ENCODE measurements at places on chromosomes 2 and 18.
A peak's percentile ranks its signal among the peaks of the same experiment; 100 is the strongest.

DNA sequence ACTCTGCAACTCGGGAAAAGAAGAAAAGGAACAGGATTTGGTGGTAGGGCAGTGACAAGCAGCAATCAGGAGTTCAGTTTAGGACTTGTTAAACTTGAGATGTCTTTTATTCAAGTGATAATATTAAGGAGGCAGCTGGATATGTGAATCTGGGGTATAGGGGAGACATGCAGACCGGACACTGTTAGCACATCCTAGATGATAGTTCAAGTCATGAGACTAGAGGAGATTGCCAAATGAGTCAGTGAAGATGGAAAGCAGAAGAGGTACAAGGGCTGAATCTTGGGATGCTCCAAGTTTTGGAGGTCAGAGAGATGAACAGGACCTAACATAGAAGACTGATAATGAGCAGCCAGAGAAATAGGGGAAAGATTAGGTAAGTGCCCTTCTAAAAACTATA lies 69.5 kb upstream of the PSME4 start:
- no peak for DNase-seq

- no peak for DNase-seq
These were observed 85.7 kb downstream of the CEP192 start for GRCh38 chr18:13076886-13077285.

- no peak for DNase-seq
These were observed 87.4 kb downstream of the FAM210A start for GRCh38 chr18:13638719-13639595.

DNA sequence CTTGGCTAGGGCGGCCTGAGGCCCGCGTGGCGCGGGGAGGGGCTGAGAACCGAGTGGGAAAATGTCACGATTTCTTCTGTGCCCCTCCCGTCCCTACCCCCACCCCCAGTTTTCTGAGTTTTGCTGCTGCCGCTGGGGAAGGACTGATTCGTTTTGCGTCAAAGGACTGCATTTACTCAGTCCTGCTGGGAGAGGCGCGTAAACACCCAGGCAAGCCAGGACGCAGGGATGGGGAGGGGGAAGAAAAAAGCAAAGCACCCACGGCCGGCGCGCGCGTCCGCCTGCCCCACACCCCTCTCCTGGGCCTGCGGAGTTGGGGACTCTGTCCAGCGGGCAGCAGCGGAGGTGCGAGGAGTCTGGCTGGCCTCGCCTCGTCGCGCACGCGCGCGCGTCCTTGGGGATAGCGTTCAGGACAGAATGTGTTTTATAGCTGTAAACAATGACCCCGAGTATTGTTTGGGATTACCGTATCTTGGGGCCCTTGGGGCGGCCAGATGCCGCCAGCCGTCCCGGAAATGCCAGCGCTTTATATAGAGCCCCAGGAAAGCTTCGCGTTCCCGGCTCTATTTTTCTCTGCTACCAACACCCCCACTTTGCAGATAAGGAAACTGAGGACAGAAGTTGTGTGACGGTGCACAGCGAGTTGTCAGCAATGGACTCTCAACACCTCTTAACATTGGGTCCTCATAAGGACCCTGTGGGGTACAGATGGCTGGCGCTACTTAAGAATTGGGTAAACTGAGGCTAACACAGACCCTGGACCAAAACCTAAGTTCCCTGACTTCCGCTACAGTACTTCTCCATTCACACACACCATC lies 1.7 kb upstream of the FOSL2 start:
- no peak for DNase-seq

DNA sequence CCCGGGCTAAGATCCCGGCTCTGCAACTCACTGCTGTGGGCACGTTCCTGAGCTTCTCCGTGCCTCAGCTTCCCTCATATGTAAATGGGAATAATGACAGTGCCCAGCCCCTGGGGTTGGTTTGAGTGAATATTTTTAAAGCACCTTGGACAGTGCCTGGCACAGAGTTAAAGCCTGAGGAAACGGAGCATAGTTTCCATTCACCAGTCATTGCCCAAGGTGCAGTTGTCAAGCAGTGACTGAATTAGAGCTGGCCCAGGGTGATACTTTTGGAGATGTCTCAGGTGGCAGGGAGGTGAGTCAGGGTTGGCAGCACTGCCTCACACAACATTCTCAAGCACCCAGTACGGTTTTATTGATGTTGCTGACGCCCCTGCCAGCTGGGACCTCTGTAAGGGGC lies 12.2 kb downstream of the TMEM177 start:
- DNase-seq: no peak

DNA sequence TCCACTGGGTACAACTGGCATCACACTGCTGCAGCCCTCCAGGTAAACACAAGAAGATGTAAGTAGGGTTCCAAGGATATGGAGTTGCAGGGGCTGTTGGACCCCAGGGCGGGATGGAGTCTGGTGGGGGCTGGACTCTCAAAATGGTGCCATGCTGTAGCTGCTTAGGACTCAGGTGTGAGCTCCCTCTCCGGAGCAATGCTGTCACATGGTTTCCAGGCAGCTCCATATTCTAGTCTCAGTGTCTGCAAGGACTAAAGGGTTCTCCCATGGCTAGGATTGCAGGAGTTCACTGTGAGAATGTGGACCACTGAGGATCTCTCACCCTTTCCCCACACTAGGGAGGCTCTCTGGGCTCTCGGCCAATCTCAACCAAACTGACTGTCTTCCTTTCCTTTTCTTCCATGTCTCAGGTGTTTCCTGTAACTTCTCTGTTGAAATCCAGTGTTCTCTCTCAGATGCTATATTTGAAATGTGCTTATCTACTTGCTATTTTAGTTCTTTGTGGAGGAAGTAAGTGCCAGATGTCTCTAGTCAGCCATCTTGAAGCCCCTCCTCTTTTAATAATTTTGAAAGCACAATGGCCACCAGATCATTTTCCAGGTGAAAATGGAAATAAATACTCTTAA lies 57.6 kb downstream of the CCNT2 start:
- peak; percentile 74 for DNase-seq

DNA sequence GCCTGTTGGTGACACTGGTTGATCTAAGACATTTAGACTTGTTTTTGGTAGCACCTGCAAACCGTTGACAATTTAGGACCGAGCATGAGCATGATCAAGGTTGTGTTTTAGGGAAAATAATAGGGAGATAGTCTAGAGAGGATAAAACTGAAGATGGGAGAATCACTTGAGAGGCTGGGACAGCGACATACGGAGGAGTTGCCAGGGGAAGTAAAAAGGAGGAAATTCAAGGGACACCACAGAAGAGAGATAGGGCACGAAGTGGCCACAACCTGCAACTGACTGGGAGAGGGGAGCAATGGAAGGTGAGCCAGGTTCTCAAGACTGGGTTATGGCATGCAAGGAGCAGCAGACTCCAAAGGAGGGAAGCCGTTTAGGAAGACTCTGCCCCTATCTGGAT lies 1.4 kb upstream of the ATP8B1 start:
- no peak for DNase-seq

DNA sequence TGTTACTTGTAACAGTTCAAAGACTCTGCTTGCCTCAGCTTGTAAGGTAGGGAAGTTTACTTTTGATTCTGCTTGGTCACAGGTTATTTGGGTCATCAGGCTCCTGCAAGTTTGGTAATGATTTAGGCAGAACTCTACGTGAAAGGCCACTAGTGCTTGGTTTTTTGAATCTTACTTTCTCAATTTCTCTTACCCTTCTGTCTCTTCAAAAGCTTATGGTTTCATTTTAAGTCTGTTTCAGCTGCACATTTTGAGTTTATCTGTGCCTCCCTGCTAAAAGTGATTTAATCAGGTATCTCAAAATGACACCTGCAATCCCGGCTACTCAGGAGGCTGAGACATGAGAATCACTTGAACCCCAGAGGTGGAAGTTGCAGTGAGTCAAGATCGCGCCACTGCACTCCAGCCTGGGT lies 26.3 kb upstream of the MOCOS start:
- no peak for DNase-seq

GRCh38 chr2:150134223-150134857 lies 353.1 kb downstream of the RND3 start:
- DNase-seq: no peak

- no peak for DNase-seq
These were observed 7.3 kb downstream of the COQ10B start for GRCh38 chr2:197460649-197461048.

DNA sequence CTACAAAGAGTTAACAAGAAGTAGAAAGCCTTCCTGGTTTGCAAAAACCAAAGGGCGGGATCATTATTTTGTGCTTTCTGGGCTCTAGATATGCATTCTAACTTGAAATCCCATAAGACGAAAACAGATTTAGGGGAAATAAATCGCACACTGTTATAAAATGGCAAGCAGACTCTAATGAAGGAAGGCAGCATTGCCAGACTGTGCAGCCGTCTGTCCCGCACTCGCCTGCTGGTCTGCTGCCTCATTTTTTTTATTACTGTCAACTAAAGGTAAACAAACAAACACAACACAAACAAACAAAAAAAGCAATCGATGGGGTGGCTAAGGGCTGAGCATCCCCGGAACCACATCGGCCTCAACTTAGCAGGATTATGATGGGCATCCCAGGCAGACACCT lies 24.4 kb downstream of the ZNF521 start:
- DNase-seq: no peak

- DNase-seq: no peak
These were observed 14.8 kb upstream of the CXCR4 start for GRCh38 chr2:136132825-136133155.

DNA sequence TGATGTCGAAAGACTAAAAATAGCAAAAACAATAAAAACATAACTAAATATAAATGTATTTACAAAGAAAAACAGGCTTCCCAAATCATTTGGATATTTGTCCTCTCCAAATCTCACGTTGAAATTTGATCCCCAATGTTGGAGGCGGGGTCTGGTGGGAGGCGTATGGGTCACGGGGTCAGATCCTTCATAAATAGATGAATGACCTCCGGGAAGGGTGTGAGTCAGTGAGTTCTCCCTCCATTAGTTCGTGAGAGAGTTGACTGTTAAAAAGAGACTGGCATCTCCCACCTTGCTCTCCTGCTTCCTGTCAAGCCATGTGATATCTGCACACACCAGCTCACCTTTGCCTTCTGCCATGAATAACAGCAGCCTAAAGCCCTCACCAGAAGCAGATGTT lies 703.0 kb downstream of the TMEM182 start:
- no peak for DNase-seq

GRCh38 chr2:195313962-195314361 lies 343.1 kb upstream of the SLC39A10 start:
- DNase-seq: no peak

DNA sequence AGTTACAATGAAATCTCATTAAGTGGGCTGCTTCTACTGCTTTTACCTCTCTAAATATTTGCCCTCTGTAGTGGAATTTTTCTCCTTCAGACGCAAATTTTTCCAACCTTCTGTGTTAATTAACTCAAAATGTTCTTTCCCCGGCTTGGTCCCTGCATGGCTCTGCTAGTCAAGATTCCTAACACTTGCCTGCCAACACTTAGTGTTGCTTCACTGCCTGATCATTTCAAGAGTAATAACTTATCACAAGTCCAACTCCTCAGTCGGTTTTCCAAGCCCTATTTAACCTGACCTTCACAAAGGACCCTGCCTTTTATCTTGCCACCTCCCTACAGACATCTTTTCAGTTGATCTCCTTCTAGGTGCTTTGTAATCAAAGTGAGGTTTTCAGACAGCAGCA lies 142.7 kb downstream of the HRH4 start:
- no peak for DNase-seq

DNA sequence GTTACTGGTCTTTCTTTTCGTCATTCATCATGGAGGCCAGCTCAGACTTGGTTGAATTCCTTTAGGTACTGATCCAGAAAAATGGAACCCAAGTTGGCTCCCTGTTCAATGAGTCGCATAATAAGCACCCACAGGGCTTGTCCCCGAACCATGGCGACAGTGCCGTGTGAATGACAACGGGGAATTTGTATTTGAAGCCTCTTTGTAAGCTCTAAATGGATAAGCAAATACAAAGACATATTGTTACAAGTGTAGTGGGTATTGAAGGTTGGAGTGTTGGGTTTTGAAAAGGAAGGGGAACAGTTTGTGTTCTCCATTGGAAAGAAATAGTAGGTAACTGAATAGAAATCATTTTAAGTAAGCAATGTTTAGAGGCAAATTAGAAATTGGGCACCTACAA lies 288.9 kb downstream of the SLC4A3 start:
- no peak for DNase-seq

DNA sequence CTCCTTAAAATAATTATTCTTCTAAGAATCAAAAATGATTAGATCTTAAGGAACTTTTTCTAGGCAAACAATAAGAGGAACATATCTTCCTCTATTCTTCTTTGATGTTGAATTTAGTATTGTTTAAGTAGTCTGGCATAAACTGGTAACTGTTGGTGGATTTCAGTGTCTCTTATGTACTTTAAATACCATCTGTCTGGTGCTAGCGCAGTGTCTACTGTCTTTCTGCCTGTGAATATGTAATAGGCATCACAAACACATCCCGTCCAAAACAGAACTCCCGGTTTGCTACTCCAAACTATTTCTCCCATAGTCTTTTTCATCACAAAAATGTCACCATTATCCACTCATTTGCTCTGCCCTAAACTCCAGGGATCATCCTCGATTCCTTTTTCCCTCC lies 281.7 kb downstream of the PHLPP1 start:
- DNase-seq: no peak

DNA sequence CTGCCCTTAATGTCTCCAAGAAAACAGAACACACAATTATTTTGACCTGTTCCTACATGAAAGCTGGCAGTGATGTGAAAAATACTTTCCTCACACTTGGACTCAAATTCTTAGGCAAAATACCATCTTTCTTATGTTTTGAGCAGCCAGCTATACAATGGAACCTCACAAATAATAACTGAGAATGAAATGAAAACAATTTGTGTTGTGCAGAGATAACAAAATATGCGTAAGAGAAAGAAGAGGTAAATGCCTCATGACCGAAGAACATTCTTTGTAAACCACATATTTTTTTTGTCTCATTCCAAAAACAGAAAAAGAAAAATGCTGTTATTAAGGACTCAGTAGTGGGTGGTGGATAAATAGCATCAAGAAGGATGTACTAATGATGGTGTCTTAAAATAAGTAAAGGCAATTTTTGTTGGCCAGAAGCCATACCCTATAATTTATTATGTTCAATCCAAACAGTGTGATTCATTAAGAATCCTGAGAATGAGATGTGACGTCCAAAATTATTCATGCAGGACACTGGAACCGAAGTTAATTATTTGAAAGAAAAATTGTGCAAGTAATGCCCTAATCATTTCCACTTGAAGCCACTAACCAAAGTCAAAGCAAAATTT lies 193.0 kb upstream of the NETO1 start:
- no peak for DNase-seq

DNA sequence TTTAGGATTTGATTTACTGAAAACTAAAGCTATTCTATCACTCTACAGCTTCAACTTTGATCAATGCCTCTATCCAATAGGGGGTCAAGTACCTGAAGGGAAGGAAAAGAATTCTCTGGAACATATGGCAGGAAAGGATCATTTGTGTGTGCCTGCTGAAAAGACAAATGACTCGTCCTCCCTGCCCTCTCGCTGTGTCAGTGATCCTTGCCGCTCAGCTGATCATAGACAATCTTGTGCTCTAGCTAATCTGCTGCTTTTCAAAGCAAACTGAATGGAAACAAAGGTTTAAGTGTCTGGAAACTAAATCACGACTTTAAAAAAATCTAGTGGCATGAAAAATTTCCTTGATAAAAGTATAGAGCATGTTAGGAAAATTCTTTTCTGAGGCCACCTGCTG lies 75.6 kb upstream of the CPO start:
- DNase-seq: no peak
